ENCODE measurements at places on chromosomes 2 and 18.

DNA sequence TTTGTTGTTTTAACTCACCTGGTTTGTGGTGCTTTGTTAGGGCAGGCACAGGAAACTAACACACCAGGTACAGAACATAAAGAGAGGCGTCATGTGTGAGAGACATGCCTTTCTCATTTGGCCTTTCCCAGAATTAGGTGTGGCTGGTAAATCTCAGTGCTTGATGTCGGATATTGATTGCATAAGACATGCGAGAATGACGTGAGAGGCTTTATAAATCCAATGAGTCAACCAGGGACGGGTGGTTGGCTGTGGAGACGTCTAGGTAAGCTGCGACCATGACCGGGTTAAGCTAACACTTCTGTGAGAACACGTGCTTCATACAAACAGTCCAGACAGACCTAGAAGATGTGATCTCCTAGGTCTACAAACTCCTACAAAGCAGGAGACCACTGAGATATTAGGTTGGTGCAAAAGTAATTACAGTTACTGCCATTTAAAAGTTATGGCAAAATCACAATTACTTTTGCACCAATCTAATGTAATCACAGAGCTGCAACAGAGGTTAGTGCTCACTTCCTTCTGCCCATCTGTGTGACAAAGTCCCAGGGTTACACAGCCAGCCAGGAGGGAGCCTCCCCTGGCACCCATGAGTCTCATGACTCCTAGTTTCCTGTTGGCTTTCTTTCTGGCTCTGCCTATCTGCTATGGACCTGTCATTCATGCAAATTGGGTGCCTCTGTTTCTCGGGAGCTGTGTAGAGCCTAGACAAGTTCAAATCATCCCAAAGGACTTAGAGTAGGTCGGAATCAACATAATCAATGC lies 98.9 kb upstream of the ATP8B1 start:
- no peak for DNase-seq

GRCh38 chr2:16728351-16729136 lies 62.9 kb upstream of the CYRIA start:
- DNase-seq, result no peak

DNA sequence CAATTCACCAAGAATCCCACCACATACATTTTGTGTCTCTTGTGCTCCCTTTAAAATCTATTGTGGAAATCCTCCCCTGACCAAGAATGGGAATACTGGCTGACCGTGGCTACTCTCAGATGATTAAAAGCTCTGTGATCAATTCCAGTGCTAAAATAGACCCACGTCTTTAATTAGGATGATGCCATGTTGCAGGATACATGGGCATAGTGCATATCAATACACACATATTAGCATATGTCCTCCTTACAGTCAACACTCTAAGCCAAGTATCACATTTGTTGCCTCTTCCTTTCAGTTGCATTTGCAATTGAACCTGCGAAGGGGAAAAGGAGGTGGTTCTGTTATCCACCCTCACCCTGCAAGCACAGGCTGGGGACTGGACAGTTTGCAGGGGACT lies 41.8 kb downstream of the SPP2 start:
- no peak for DNase-seq

GRCh38 chr2:237596520-237597195 lies 6.1 kb upstream of the RAB17 start:
- no peak for DNase-seq

GRCh38 chr18:24659827-24660720 lies 199.6 kb downstream of the HRH4 start:
- DNase-seq, result no peak

- DNase-seq, result no peak
Measured at GRCh38 chr2:88011011-88011410, 5.3 kb downstream of the RNU2-63P start.

GRCh38 chr18:21803495-21803894 lies 62.9 kb downstream of the MIB1 start:
- DNase-seq, result no peak

GRCh38 chr2:207332480-207333212 lies 166.9 kb upstream of the KLF7 start:
- no peak for DNase-seq
